IPS DF 19.7 (cell line): ENCODE measurements at places on chromosomes 12 and 14.

- DNase-seq, result no peak
Observed at GRCh38 chr12:95582230-95583058, 31.2 kb upstream of the USP44 start.

DNA sequence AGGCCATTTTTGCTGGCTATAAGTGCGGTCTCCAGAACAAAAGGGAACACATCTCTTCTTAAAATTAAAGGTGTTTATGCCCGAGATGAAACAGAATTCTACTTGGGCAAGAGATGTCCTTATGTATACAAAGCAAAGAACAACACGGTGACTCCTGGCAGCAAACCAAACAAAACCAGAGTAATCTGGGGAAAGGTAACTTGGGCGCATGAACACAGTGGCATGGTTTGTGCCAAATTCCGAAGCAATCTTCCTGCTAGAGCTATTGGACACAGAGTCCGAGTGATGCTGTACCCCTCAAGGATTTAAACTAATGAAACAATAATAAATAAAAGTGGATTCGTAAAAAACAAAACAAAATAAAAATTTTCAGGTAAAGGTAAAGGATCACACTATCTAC lies 33.4 kb downstream of the PKP2 start:
- DNase-seq, result no peak

DNA sequence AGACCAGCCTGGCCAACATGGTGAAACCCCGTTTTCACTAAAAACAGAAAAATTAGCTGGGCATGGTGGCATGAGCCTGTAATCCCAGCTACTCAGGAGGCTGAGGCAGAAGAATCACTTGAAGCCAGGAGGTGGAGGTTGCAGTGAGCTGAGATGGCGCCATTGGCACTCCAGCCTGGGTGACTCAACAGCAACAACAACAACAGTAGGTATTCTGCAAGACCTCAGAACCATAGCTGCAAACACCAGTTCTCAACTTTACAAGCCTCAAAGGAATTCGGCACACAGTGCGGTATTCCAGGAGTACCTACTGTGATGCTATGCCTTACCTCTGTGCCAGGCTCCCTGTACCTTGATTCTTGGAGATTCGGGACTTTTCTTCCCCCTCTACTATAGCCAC lies 15.8 kb downstream of the FOXN3 start:
- DNase-seq, result no peak

DNA sequence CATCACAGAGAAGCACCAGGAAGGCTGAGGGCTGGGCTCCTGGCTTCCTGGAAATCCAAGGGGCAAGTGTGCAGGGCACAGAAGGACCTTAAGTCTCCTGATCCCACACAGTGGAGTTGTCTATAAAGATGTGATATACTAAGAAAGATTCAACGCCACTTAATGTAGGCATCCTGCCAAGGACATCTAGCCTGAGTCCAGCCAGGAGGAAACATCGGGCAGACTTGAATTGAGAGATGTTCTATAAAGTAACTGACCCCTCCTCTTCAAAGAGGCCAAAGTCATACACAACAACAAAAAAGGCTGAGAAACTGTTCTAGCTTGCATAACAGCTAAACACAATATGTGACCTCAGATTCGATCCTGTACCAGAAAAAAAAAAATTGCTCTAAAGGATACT lies 299.5 kb upstream of the NOS1 start:
- no peak for DNase-seq

- DNase-seq, result no peak
Observed at GRCh38 chr12:132773077-132773955, 11.7 kb upstream of the ANKLE2 start.

DNA sequence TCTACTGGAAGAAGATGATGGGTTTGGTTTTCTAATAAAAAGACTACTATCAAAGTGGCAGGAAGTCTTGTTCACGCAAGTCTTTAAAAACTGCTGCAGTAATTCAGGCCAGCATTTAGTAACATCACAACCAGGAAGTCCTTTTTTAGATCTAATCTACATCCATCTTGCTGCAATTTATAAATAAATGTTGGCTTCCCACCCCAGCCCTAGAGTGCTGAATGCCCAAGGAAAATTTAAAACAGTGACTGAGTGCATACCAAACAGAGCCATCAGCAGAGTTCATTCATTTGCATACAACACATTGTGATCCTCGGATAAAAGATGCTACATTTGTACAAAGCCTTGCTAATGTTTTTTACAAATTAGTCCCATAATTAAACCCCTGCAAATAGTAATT lies 72.1 kb downstream of the PHLDA1 start:
- DNase-seq, result no peak

GRCh38 chr12:29160230-29160629 lies 11.2 kb downstream of the FAR2 start:
- DNase-seq, result no peak

- DNase-seq, result no peak
Observed at GRCh38 chr14:96736439-96736838, 60.7 kb upstream of the VRK1 start.

- DNase-seq, result peak; percentile 47
Observed at GRCh38 chr12:27821259-27821973, 41.4 kb upstream of the MANSC4 start.

GRCh38 chr12:108622421-108622820 lies 11.3 kb downstream of the SELPLG start:
- DNase-seq, result no peak

GRCh38 chr12:111339321-111339938 lies 29.5 kb downstream of the PHETA1 start:
- no peak for DNase-seq

DNA sequence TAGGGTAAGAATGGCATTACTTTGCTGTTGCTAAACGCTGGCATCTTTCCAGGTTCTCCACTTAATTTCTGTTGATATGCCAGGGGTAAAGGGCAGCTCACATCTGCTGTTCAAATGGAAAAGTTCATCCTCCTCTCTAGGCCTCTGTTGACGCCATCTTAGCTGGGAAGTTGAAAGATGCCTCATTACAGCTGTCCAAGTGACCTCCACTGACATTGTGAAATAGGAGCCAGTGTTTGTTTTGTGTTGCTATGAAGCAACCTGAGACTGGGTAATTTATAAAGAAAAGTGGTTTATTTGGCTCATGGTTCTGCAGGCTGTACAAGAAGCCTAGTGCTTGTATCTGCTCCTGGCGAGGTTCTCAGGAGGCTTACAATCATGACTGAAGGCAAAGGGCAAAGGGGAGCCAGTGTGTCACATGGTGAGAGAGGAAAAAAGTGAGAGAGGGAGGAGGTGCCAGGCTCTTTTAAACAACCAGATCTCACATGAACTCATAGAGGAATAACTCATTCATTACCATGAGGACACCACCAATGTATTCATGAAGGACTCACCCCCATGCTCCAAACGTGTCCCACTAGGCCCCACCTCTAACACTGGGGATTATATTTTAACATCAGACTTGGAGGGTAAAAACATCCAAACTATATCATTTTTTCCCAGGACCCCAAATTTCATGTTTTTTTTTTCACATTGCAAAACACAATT lies 3.2 kb upstream of the ADAM21 start:
- DNase-seq, result no peak
